Left colon (tissue), 2 donors: ENCODE measurements at places on chromosomes 4 and X. TPM values are rescaled to one million over a fixed set of nuclear protein-coding genes. Genes with fewer than 3 reads are reported as not detected.

Gene GPR78
- total RNA-seq, result 0.14 TPM

Gene CYBB
- total RNA-seq, result 8.8 TPM

Gene CFI
- 3.4 TPM for total RNA-seq

Gene CABS1
- total RNA-seq, result not detected

DNA sequence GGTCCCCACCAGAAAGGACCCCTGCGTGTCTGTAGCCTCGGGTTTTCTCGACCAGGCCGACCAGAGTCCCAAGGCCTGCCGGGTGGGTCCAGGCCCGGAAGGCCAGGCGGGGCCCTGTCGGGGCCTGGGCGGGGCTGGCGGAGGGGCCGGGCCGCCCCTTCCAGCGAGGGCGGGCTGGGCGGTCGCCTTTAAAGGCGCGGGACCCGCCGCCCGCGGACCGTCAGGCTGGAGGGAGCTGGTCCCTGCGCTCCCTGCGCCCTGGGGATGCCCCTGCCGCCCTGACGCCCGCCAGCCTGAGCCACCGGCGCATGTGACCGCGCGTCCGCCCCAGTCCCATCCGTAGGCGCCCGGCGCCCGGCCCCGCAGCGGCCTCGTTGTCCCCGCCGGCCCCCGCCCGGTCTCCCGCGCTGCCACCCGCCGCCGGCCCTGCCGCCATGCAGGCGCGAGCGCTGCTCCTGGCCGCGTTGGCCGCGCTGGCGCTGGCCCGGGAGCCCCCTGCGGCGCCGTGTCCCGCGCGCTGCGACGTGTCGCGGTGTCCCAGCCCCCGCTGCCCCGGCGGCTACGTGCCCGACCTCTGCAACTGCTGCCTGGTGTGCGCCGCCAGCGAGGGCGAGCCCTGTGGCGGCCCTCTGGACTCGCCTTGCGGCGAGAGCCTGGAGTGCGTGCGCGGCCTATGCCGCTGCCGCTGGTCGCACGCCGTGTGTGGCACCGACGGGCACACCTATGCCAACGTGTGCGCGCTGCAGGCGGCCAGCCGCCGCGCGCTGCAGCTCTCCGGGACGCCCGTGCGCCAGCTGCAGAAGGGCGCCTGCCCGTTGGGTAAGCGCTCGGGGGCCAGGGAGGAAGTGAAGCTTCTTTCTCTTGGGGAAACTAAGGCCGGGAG lies at the start of gene HTRA3:
TSS of gene HTRA3 (plus strand) at position 220 of the 883 bp plus-strand sequence. CDS start at position 435, 215 bp downstream.
- no peak for DNase-seq

- no peak for DNase-seq
Measured at GRCh38 chrX:41259516-41259915, 74.4 kb upstream of the DDX3X start.

GRCh38 chr4:119623025-119623424 lies 5.6 kb downstream of the PDE5A start:
- no peak for DNase-seq

DNA sequence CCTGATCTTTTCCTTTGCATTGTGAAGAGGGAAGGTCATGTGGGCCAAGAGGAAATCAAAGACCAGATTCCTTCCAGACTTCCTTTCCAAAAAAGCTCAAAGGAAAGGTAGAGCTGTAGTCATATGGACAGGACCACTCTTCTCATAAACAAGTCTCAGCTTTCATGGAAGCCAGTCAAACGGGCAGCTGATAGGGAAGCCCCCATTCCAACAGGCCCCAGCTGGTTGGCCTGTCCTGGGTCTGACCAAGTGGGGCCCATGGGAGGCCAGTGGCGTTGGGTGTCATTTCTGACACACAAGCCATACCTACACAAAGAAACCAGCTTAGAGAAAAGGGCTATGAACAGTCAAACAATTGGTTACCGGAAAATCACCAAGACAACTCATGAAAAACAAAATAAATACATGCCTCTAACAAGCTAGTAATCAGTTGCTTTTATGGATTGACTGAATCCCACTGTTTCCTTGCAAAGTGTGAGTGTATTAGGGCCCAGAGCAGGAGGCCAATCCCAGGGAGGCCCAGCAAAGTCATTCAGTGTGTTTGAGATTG lies 149.6 kb upstream of the MAMLD1 start:
- no peak for DNase-seq
